ENCODE measurements at places on chromosomes 6 and 20. TPM values are rescaled to one million over a fixed set of nuclear protein-coding genes. Genes with fewer than 3 reads are reported as not detected.

Gene B3GAT2
- total RNA-seq = not detected

Gene VSX1
- total RNA-seq = not detected

Gene PNPLA1
- total RNA-seq = not detected

Gene ADGRB3
- total RNA-seq = under 0.01 TPM

Gene HLA-DQB2
- total RNA-seq = not detected

Gene FAM83B
- 0.29 TPM for total RNA-seq

Gene ADAM33
- total RNA-seq = not detected

Gene PPT2
- total RNA-seq = 18.0 TPM

Gene TRIM31
- total RNA-seq = not detected

Gene BTN1A1
- total RNA-seq = not detected

Gene MRAP2
- 0.23 TPM for total RNA-seq

Gene SCRT2
- total RNA-seq = not detected

Gene NT5E
- total RNA-seq = 201 TPM

- DNase-seq = no peak
These were observed 42.7 kb upstream of the COL9A1 start for GRCh38 chr6:70345619-70346018.

DNA sequence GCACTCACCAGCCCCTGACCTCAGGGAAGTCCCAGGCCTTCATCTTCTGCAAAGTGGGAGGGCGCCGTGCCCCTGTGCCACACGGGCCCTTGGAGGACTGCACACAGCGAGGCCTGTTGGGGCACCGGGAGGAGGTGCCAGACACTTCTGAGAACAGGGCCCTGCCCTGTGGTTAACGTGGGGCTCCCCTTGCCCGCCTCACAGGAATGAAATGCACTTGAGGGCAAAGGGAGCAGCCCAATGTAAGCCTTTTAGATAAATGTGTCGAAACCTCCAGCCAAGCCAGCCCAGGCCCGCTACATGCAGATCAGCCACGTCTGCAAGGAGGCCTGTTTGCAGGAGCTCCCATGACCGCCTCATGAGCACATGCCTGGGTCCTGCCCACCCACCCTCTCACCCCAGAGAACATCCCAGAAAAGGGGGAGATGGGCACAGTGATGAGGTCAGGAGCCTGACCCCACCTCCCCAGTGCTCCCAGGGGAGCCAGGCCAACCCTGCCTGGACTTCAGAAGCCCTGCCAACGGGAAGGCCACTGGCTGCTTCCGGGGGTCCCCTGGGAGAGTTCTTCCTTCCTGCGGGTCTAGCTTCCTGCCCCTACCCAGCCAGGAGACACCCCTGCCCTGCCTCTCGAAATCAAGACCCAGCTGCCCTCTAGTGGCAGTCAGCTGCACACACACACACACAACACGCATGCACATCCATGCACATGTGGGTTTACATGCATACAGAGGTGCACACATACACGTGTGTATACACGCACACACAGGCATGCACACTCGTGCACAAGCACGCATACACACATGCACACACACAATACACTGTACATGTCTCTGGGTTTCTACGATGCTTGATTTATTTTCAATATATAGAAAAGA is 178.7 kb downstream of the TAF4 start:
- DNase-seq = no peak

- no peak for DNase-seq
These were observed 213.1 kb downstream of the ATXN1 start for GRCh38 chr6:16548121-16548520.

GRCh38 chr6:18503593-18504231 is 116.6 kb downstream of the RNF144B start:
- DNase-seq = peak; percentile 80

- DNase-seq = no peak
These were observed 912 bp downstream of the EYA4 start for GRCh38 chr6:133241901-133242636.

- no peak for DNase-seq
These were observed 140.7 kb downstream of the FUT9 start for GRCh38 chr6:96156425-96156824.

DNA sequence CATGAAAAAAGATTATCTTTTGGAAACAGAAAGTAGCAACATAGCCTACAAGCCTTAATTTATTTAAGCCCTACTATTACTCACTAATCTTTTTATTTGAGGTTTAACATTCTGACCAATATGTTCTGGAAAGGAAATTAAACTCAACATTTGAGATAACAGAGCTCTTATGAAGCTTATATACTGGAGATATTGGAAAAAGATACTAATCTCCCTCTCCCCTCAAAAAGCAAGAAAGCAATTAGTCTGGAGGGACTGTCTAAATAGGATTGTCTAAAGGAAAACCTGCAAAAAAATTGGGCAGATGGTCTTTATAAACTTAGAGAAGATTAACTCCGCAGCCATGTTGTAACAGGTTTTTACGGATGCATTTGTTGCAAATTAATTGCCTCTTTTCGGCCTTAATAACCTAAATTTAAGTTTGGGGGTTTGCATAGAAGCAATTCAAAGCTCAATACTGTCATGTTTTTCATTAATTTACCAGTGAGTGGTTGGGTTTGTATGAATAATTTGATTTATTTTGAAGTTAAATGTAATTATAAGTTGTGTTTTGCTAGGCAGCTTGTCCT is 79.1 kb downstream of the SHLD1 start:
- DNase-seq = no peak

DNA sequence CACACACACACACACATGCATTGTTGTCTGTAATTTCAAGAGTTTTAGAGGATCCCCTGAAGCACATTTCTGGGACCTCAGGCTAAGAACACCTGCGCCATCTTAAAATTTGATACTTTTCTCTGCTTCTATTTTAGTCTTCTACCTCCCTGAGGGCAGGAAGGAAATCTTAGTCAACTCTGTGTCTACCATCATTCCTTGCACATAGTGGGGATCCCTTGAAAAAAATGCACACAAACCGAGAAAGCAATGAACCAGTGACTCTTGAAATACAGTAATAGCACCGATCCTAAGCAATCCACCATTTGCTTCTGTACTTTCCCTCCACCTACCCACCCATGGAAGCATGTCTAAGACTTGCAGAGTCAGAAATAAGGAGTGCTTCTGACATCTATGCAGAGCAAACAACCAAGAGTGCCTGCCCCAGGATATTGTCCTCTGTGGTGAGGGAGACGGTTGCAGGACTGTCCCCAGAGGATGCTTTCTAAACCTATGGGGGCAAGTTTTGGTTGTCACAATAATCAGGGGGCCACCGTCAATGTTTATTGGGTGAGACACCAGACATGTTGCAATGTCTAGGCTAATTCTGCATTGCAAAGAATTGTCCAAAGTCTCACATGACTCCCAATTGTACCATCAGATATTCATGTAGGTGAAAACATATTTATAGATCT is 208.0 kb upstream of the TAB2 start:
- no peak for DNase-seq

DNA sequence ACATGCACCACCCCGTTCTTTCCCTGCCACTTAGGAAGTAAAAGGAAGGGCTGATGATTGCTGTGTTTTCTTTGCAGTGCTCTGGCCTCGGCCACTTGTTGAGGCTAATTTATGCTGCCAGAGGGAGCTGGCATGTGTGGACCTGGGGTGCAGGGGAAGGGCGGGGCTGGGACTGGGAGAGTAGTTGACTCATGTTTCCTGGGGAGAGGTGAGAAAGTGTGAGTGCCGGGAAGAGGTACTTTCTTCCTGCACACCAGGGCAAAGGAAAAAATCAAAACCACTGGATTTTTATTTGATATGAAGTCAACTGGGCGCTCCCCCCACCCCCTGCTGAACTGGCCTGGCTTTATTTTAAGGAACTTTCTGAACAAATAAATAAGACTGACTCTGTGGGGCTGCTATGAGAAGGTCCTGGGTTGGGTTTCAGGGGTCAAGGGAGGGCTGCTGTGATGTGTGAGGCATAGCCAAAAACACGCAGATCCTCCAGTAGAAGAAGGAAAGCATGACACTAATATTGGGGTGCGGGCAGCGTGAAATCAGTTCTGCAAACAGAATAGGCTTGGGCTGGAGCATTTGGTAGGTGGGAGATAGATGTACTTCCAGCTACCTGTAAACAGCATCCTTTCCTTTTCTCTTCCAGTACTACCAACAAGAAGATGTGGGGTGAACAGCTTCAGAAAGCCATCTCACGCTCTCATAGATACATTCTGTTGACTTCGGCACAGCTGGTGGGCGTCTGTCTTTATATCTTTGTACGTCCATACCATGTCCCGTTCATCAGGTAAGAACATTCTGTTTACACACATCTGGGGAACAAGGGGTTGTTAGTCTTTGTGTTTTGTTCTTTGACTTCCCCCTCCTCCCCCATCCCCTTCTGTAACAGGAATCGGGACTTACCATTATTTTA is 87.5 kb downstream of the SYNJ2 start:
- no peak for DNase-seq

- no peak for DNase-seq
These were observed 702.1 kb downstream of the FRK start for GRCh38 chr6:115358616-115359015.

DNA sequence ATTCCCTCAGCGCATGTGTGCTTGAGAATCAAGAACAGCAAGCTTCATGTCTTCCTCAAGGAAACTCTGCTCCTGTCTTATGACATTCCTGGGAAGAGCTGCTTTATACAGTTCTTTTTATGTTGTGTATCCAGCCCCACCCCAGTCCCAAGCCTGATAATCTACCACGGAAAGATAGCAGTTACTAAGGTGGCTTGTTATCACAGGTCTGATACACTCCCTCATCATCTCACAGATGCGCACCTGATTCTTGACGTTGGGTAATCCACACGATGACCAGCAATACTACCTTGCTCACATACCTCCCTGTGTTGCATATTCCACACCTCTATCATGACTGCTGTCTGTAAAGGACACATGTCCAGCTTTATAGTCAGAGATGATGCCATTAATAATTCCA is 3.2 kb downstream of the NHLRC1 start:
- no peak for DNase-seq

DNA sequence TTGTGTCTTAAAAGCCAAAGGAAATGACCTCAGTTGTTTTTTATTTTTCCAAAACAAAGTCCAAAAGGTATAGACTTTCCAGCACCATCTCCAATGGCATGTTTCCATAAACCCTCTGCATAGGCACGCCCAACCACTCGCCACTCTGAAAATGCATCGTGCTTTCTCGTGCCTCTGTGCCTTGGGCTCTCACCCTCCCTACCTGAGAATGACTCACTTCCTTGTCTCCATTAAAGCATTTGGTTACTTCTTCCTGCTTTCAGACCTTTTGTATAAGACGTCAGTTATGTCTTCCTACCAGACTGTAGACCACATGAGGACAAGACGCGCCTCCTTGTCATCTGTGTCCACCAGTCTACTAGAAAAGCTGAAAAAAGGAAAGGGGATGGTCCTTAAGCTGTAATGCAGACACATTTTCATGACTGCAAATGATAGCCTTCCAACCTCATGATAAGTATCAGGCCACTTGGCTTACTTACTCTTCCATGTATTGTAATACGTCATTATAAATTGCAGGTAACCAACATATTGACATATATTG is 61.2 kb upstream of the CDYL start:
- no peak for DNase-seq

GRCh38 chr20:53672484-53673129 is 79.0 kb upstream of the ZNF217 start:
- DNase-seq = no peak

DNA sequence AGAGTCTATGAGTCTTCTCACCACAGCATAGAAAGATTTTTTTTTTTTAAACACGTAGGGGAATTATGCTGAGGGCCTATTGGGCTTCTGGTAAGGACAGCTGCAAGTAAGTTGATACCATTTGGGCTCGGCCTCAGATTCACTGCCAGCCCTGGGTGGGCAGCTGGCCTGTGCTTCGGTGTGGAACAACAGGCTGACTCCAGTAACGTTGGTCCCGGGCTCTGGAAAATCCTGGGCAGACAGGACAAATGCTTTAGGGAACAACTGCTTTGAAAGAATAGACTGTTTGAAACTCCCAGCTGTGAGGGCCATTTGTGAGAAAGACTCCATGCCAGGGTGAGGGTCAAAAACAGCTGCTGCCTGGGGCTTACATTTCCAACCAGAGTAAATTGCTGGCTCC is 366.5 kb downstream of the QKI start:
- DNase-seq = no peak

- peak; percentile 4 for DNase-seq
These were observed 16.4 kb upstream of the CFAP206 start for GRCh38 chr6:87391334-87391733.

DNA sequence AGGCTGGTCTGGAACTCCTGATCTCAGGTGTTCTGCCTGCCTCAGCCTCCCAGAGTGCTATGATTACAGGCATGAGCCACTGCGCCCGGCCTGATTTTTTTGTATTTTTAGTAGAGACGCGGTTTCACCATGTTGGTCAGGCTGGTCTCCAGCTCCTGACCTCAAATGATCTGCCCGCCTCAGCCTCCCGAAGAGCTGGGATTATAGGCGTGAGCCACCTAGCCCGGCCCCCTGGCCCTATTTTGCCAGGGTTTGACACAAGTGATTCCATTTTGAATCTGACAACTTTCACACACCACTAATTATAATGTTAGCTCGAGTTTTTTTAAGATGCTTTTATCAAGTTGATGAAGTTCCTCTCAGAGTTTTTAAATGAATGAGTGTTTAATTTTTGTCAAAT is 25.6 kb downstream of the TTLL9 start:
- DNase-seq = no peak

DNA sequence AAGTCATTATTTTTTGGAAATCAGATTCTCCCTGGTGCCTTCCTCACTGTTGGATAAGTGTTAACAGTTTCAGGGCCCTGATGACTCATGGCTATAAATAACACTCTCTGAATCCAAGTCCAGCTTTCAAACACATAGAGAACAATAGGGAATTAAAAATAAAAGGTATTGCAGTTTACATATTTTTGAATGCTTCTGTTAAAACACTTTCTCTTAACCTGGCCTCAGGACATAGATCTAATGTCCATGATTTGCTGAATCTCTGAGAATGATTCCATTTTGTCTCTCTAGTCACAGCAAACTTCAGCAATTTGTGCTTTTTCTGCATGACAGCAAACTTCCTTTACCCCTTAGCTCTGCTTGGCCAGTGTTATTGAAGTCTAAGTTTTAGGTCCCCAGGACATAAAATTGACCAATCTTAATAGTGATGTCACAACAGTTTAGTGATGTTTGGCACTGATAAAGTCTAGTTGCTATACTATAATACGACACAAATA is 1192.4 kb upstream of the CITED2 start:
- peak; percentile 42 for DNase-seq

DNA sequence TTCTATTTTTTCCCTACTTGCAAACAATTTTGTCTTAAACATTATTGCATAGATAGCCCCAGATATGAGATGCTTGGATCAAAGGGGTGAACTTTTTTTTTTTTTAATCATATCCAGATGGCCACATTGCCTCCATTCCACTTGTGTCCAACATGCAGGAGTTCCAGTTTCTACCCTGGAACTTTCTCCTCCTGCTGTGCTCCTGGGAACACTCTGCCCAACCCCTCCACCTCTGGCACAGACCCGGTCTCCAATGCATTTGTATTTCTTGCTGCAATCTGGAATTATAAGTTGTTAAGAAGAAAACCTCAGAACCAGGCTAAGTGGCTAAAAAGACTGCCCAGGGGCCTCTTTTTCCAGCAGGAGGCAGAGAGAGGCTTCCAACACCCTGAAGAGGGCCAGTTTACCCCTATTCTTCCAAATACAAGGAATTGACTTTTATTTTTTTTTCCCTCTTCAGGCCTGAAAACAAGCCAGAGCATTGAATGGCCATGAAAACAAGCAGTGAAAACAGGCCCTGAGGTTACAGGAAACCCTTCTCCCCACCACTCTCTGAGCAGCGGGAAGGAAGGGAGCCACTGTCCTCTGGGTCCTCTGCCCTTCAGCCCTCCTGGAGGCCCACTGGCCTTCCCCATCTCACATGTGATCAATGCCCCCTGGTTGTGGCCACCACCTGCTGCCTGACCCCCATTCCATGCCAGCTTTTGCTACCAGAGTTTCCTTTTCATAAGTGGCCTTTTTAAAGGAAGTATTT is 44.3 kb downstream of the PDYN start:
- no peak for DNase-seq

GRCh38 chr6:15653581-15653980 is 9.2 kb downstream of the DTNBP1 start:
- no peak for DNase-seq

Measured in glomerular endothelial cell (primary cell).